ENCODE measurements at places on chromosomes 2 and 18.

DNA sequence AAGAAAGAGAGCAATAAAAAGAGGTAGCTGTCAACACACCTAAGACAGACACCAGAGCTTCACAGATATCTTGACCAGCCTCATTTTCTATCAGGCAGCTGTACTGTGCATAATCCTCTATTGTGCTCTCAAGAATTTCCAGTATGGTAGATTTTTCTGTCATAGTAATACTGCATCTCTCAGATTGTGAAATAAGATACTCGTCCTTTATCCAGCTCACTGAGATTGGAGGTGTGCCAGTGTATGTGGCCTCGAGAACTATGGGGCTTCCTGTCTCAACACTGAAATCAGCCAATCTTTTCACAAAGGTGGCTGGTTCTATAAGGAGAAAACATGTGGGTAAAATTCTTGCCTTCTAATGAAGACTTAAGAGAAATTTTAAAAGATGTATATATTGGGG, 88.9 kb downstream of the TTN start:
- DNase-seq: no peak

DNA sequence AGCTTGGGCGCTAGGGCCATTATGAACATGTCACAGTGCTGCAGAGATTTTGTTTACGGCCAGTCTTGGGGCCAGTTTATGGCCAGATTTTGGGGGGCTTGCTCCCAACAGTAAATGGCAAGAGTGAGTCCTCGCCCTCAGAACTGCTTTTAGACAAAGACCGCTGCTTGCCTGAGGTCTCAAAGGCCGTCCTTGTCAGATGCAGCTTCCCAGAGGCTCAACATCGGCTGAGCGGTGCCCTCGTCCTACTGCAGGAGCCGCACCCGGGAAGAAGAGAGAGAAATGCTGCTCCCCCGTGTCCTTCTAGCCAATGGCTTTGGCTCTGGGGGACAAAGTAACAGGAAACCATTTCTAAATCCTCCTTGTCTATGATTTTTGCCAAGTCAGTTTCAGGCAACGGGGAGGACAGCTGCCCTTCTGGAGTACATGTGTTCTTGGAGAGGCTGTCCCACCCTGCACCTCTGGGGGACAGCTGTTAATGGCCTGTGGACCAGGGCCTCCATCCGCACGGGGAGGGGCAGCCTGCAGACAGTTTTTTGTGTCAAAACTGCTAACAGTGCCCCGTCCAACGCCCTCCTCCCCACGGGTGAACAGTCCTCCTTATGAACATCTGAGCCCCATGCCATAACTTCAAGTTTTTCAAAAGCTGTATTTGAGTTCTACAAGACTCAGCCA, 66.1 kb downstream of the C18orf63 start:
- DNase-seq: no peak

DNA sequence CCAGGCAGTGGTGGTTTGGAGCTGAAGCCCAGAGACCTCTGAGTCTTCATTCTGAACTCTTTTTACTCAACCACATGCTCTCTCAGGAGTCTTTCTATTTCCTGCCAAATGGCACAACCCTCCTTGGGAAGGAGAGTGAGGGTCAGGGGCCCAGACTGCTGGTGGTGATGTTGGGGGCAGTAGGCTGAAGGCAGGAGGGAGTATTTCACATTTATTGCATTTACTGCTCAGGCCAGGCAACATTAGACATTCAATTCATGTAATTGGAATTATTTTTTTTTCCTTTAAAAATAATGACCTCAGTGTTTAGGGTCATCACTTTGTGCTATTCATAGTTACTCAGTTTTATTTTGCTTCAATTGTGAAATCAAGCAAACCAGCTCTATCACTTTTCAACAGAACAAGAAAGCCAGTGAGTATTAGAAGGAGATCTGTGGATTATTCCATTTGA, 311.3 kb upstream of the NT5C1B start:
- no peak for DNase-seq

DNA sequence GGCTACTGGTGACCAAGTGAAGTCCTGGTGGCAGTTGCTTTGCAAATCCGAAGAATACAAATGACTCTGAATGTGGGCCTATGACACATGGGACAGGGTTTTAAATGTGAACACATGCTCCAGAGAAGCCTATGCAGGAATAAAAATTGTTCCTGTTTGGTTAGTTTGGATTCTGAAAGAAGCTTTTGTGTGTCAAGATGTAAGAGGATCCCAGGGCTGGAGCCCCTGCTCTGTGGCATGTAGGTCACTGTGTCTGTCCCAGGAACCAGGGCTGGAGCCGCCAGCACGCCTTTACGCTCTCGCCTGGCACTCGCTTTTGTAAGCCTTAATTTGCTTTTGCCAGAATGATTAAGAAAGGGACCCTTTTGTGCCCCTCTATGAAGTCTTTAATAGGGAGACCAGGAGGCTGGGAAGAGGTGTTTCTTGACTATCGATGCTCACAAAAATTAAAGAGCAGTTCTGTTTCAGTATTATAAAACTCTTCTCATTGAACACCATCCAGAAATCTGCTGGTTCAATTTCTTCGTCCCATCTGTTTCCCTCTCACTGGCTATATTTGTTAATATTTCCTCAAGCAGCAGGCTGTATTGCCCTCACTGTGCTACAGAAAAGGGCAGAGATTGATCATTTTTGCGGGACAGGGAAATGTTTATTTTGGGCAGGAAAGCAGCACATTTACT, 532.7 kb upstream of the POU3F3 start:
- no peak for DNase-seq

GRCh38 chr18:46727177-46727576, 29.7 kb downstream of the ST8SIA5 start:
- DNase-seq: no peak

- no peak for DNase-seq
Observed at GRCh38 chr2:48619526-48619925, 1.9 kb downstream of the GTF2A1L start.

DNA sequence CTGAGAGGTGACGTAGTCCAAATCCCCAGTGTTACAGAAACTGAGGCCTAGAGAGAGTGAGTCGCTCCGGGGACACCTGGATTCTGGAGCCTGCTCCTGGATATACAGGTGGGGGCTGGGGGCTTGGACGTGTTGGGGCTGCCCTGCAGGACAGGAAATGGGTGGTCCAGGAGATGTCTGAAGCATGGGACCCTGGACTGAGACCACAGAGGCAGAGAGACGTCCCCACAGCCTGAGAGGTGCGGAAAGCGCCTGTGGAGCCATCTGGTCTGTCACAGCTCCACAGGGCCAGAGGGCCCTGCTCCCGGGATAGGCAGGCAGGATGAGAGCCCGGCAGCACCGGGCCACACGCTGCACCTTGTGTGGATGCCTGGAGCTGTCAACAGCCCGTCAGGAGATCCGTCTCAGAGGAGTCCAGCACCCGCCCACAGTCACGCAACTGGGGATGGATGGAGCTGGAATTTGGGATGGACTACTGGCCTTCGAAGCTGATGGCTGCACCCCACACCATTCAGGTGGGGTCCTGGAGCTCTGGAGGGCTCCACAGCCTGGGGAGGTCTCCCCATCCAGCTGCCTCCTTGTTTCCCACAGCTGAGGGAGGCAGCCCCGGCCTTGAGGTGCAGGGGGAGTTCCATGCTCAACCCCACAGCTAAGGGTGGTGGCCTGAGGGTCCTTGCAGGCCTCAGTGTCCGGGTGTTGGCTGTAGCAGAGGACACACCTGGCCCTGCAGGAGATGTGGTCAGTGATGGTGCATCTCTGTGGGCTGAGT, 303.0 kb downstream of the NDUFA10 start:
- no peak for DNase-seq

- DNase-seq: no peak
Observed at GRCh38 chr2:232398293-232399034, 8.2 kb upstream of the ALPG start.

GRCh38 chr2:60715561-60715960, 40.5 kb upstream of the PAPOLG start:
- no peak for DNase-seq

- DNase-seq: no peak
Observed at GRCh38 chr2:141942006-141942789, 188.6 kb downstream of the LRP1B start.

DNA sequence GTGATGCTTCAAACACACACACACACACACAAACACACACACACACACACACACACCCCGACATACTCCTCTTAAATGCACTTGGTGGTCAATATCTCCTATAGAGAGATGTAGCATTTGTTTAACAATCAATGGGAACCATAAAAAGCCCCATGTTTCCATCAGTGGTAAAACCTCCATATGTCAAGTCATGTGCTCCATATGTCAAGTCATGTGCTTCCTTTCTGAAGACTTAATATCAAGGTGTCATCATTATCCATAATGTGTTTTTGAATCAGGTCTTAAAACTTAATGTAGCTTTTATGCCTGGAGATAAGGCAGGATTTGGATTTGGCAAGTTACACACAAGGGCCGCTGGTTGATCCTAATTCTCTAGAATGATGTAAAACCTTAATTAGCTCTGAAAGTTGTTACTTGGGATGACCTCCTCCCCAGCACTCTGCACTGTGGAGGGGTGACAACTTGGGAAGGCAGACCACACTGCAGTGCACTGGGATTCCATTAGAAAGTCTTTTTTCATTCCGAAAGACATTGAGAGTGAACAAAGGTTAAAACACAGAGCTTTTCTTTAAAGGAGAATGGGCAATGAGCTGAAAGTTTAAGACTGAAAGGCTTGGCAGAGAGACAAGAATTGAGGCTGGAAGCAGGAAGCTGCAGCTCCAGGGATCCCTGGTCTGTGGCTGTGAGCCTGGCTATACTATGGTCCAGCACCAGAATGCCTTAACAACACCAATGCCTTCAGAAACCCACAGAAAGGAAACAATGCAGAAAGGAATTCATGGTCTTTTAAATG, 26.4 kb downstream of the ALK start:
- no peak for DNase-seq

GRCh38 chr18:59681521-59682004, 15.7 kb downstream of the CCBE1 start:
- no peak for DNase-seq

GRCh38 chr2:33038799-33039198, 92.0 kb downstream of the LTBP1 start:
- no peak for DNase-seq

- no peak for DNase-seq
Observed at GRCh38 chr2:22944143-22944542, 440.8 kb upstream of the KLHL29 start.

- no peak for DNase-seq
Observed at GRCh38 chr2:12305931-12306330, 410.8 kb upstream of the TRIB2 start.

DNA sequence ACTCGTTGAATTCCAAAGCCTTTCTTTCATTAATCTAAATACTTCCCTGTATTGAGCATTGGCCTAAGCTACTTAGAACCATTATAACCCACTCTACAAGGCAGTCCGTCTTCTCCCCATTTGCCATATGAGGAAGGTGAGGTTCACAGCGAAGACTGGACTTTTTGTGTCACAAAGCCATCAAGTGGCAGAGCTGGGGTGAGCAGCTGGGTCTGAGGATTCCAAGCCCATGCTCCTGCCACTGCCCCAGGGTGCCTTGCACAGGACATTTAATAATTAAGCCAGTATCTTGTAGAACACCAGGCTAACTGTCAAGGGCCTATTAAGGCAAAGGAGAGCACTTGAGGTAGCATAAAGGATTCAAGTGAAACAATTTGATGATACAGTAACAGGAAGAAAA, 68.8 kb upstream of the ZNF397 start:
- DNase-seq: no peak

GRCh38 chr2:74756356-74756890, 77.5 kb upstream of the HK2 start:
- no peak for DNase-seq

DNA sequence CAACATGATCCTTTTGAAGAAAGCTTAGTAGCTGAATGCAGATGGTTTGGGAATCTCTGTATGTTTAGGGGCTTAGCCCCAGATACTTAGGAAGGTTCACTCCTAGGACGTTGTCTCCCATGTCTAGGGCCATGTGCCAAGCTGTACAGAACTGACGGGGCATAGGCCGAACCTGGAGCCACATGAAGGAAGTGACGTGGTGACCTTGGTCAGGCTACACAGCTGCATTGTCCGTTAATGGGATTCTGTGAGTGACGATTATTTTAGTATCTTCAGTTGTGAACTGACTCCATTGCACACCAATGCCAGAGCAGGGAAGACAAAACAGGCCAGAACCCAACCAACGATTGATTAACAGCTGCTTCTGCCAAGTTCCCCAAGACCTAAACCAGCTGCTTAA, 139.3 kb downstream of the TPO start:
- no peak for DNase-seq

- DNase-seq: no peak
Observed at GRCh38 chr2:25912851-25913695, 34.8 kb upstream of the ASXL2 start.

DNA sequence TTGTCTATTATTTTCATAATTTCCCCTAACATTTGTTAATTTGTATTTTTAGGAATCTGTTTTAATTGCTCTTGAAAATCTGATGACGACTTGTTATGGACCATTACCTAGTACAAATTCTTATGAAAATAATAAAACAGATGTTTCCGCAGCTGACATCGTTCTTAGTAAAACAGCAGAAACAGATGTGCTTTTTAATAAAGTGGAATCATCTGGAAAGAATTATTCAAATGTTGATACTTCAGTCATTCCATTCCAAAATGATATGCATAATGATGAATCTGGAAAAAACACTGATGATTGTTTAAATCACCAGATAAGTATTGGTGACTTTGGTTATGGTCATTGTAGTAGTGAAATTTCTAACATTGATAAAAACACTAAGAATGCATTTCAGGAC, 69.9 kb downstream of the PMS1 start:
- no peak for DNase-seq

- no peak for DNase-seq
Observed at GRCh38 chr2:20650393-20650876, 463 bp downstream of the HS1BP3 start.

DNA sequence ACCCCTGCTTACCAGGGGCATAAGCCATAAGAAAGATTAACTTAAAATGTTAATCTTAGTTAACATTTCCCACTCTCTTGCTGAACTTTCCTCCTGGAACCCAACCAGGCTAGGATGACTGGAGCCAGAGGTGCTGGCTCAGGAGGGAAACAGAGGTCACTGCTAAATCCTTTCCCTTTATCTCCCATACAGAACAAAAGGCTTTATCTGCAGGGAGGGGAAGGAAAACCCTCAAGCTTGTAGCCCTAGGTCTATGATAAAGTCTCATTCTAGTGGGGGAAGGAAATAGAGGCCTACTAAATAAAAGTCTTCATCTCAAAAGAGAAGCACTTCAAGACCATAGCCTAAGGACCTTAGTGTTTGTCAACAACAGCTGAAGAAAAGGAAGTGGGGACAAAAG, 18.6 kb downstream of the HIBCH start:
- DNase-seq: no peak

All from dorsolateral prefrontal cortex (tissue), 122 donors.